T-cell (primary cell): ENCODE measurements at places on chromosomes 2 and 18. TPM values are rescaled to one million over a fixed set of nuclear protein-coding genes. Genes with fewer than 3 reads are reported as not detected.

- no peak for DNase-seq
These were observed 51.6 kb downstream of the MAPK4 start for GRCh38 chr18:50611529-50611941.

GRCh38 chr2:152167065-152167464 is 8.5 kb downstream of the STAM2 start:
- DNase-seq = no peak

- no peak for DNase-seq
These were observed 123.0 kb downstream of the SPTBN1 start for GRCh38 chr2:54579061-54579681.

- DNase-seq = no peak
These were observed 58.2 kb downstream of the GREB1L start for GRCh38 chr18:21300035-21300907.

The FECH gene
- total RNA-seq = 12.3 TPM

DNA sequence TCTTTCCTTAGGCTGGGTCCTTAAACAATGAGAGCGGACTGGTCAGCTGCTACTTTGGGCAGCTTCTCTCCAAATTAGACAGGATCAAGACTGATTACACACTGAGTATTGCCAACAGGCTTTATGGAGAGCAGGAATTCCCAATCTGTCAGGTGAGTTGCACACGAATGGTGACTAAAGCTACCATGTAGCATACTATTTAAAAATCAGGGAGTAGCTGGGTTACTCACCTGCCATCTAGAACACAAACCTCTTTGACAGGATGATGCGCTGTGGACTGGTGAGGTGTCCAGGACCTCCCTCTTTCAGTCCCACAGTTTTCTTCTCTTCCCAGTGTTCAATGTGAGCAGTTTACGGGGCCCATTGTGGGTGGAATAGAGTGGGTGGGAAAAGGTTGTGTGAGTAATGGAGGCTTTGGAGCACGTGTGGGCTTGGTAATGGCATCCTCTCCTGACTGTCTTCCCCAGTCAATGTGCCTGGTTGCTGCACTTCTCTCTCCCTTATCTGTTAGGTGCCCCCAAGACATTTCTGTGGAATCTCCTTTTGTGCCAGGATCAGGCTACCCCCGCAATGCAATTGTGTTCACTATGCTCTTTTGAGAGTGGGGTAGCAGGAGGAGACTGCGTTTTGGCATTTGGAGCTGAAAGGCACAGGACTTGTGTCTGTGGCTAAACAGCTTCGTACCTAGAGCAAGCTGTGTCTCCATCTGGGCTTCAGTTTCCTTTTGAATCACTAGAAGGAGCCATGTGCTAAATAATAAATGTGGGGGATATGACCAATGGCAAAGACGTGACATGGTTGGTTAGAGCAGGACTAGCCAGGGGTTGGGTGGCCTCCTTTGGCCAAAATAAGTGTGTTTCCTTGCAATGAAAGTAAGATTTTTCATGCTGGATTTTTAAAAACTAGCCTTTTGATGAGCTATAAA is 17.7 kb downstream of the SERPINB12 start:
- DNase-seq = no peak

The REEP1 gene
- 0.12 TPM for total RNA-seq

- no peak for DNase-seq
These were observed 33.0 kb upstream of the DLX1 start for GRCh38 chr2:172052000-172052983.

GRCh38 chr18:62925031-62925688 is 209.8 kb downstream of the PHLPP1 start:
- no peak for DNase-seq

The TMEM17 gene
- total RNA-seq = not detected

DNA sequence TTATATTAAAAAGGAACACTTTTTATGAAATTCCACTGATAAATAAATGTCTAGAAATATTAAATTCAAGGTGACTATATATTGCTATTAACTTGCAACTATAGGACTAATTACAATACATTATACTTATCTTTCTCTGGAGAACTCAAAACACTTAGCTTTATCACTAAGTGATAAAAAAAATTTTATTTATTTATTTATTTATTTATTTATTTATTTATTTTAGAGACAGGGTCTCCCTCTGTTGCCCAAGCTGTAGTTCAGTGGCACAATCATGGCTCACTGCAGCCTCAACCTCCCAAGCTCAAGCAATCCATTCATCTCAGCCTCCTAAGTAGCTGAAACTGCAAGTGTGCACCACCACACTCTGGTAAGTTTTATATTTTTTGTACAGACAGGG is 451.1 kb downstream of the DSC3 start:
- no peak for DNase-seq

The UGT1A8 gene
- total RNA-seq = not detected
